ENCODE measurements at places on chromosomes 3 and 15.

DNA sequence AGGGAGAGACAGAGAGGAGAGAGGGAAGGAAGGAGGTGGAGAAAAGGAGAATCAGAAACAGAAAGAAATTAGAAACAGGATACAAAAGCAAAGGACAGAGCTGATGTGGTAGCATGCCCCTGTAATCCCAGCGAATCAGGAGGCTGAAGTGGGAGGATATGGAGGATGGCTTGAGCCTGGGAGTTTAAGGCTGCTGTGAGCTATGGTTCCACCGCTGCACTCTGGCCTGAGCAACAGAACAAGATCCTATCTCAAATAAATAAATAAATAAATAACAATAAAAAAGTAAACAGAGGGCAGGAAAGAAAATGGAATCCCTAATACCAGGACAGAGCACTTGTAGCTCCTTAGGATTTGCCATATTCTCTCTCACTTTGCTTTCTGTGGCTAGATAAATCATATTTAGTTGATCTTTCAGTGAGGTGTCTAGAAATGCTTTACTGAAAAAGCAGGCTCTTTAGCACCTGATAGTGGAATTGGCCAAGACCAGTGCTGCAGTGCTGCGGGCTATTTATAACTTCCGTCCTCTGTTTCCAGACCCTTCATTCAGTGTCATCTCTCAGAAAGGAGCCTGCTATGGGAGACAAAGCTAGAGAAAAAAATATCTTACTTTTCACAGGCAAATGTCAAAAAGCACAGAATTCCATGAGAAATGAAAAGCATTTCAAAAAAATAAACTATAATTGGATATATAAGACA, 20.0 kb upstream of the SLC28A2 start:
- no peak for DNase-seq

DNA sequence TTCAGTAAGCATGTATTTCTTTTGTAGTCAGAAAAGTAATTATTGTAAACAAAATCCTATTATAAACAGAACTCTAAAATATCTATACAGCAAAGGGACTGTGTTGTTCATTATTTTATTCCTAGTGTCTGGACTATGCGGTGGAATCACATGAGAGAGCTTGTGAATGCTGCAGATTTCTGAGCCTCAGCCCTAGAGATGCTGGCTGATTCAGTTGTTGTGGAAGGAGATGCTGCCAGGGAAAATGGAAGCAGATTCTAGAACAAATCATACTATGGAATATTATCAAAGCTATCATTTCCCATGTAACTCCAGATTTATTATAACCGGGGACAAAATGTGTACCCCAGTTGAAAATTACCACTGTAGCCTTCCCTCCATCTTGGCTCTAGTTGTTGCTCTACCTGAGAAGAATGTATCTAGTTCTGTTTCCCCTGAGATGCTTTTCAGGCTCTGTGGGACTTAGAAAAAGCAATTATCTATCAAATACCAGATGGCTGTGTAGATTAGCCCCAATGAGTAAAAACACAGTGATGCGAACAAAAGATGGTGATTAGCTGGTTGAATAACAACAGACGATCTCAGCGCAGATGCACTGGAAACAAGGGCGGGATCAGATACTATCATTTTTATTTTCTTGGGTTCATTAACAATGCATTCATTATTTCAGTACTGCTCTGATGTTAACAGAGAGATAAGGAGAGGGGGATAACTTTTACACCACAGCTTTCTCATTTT, 131.3 kb downstream of the TMEM108 start:
- no peak for DNase-seq

DNA sequence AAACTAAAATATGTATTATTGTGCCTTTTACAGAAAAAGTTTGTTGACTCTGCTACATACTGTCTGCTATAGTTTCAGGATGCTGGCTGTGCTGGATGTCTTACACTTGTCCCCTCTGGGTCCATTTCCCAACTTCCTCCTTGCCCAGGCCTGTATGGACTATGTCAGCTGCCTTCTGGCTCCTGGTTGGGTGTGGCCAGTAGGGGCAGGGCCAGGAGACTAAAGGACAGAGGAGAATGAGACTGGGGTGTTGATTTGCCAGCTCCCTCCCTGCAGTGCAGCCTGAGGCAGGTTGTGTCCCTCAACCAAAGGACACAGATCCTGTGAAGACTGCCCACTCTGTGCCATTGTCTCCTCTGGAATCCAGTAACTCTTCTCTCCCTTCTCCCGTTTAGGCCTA, 90.6 kb upstream of the UBE2E2 start:
- DNase-seq = no peak

GRCh38 chr15:43877371-43877770, 50.6 kb downstream of the WDR76 start:
- no peak for DNase-seq

DNA sequence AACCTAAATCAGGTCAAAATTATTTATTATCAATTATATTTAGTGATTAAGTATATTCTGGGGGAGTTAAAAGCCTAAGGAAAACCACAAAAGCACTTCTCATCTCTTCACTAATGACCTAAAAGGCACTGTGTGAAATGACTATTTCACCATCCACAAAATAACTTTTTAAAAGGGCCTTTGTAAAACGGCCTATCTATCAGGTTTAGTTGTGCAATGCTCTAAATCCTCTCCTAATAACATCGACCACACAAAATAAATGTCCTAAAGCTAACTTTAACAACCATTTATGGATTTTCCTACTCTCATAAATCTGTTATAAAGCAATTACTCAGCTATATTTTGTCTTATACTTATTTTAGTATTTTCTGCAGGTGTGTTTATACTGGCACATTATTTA, 1066.3 kb downstream of the ROBO1 start:
- no peak for DNase-seq

DNA sequence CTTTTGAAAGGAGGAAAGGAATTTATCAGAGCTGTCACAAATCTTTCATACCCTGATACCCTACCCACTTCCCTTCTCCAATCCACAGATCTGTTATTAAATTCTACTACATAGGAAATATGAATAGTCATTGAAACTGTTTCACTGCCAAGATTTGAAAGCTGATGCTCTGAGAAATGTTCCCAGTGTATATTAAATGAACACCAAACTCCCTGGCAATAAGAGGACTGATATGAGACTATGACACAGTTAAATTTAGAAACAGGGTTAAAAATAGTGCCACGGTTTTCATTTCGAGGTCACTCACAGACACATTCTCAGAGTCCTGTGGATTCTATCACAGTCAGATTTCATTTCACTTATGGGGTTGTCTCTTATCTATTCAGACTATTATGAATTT, 27.2 kb upstream of the GBE1 start:
- no peak for DNase-seq

DNA sequence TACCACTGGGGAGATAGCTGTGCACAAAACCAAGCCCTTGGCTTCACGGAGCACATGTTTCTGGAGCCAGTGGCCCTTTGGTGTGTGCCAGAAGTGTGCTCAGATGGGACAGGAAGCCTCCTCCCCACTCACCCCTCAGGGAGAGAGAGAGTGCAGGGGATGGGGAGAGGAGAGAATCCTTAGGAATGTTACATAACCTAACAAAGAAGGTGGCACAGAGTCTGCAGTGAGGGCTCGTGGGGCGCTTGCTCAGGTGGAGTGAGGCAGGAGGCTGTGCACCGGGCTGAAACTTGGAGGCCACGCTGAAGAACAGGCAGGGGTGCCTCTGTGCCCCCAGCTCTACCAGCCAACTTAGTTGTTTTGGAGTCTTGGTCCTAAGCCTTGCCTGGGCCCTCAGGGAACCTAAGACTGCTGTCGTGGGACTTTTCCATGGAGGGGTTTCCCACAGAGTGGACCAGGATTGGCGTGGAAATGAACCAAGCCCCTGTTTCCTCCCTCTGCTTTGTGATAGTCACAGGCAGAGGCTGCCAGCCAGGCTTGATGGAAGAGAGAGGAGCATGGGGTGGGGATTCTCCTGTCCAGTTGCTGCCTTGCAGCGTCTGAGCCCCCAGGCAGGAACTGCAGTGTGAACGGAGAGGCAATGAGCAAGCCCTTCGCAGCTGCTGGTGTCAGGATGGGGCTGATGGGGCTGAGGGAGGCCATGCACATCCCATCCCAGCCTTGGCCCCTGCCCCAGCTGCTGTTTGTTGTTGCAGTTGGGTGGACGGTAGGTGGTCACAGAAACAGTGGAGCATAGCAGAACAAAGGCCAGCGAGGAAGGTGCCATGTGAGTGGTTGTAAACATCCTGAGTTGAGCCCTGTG, 32.7 kb downstream of the PDIA5 start:
- no peak for DNase-seq

DNA sequence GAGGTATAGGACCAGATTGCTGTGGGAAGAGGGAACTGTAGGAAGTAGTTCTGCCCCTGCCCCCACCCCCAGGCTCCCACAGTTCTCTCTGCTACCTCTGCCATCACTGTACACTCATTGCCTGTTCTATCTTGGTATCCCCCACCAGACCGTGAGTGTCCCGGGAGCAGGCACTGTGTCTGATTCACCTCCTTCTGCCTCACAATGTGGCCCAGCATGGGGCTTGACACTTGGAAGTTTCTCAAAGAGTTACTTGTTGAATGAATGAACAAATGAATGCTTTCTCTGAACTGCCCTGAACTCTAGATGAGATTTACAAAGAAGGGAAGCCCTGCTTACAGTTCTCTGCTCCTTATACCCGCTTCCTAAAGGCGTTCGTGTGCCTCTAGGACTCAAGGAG, 27.1 kb upstream of the PIK3CB start:
- no peak for DNase-seq

DNA sequence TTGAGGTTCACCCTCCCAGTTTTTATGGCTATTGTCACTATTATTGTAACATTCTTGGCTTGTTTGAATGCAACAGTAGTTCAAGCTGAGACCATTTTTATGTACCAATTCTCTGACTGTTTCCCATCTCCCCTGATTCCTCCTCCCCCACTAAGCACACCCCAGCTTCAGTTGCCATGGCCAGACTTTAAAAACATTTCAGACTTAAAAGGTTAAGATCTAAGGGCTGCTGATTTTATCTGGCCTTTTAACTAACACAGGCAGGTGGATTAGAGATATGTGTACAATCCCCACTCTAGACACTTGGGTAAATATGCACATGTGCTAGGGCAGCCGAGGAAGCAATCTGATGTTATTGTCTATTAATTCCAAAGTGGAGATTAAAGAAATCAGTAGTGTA, 386.3 kb upstream of the NR2F2 start:
- DNase-seq = no peak

DNA sequence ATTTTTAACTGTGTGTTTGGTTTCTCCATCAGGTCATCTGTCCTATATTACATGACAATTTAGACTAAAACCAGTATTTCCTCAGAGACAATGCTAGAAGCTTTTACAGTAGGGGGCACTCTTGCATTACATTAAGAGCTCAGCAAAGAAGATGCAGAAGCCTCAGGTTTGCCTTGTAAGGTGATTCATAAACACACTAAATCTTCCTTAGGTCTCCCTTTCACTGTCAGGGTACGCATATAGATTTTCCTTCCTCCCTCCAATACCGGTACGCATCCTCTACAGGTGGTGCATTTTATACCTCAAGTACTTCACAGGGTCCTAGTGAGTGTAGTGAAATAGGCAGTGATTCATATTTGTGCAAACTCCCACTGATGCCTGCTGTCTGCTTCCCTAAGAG, 46.5 kb downstream of the CD86 start:
- no peak for DNase-seq

GRCh38 chr3:69044608-69045007, 7.5 kb downstream of the TMF1 start:
- no peak for DNase-seq

- no peak for DNase-seq
These were observed 45.1 kb upstream of the PLXND1 start for GRCh38 chr3:129651435-129652202.

GRCh38 chr3:61192222-61192621, 59.0 kb downstream of the FHIT start:
- no peak for DNase-seq

GRCh38 chr3:131174752-131175151, 148.1 kb downstream of the NEK11 start:
- no peak for DNase-seq

- DNase-seq = no peak
These were observed 12.0 kb upstream of the GNB4 start for GRCh38 chr3:179463319-179463718.

GRCh38 chr3:58824285-58824684, 157.7 kb upstream of the FAM3D start:
- DNase-seq = no peak

DNA sequence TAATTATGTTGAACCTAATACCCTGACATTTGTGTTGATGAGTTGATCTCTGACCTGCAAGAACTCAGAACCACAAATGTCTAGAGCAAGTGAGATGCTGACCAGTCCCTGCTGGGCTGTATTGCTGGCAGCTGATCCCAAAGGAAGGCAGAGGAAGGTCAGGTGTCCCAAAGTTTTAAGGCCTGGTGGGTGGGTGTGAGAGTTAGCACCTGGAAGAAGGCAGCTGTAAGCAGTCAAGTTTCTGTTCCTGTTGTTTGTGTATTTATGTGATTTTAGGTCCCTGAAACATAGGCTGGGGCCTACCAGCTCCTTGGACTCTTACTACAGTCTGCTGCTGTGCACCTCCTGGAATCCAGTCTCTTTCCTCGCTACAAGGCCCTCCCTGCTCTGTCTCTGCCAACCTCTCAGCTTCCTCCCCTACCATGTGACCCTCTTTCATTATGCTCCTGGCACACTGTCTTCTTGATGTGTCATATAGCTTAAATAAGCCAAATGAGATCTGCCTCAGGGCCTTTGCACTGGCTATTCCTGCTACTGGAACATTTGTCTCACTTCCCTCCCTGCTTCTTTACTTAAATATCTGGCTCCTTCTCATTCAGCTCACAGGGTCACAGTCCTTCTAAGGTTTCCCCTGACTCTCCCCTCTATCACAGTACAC, 31.0 kb upstream of the ATOSA start:
- no peak for DNase-seq

- DNase-seq = no peak
These were observed 45.4 kb upstream of the CMTM8 start for GRCh38 chr3:32193101-32193500.

DNA sequence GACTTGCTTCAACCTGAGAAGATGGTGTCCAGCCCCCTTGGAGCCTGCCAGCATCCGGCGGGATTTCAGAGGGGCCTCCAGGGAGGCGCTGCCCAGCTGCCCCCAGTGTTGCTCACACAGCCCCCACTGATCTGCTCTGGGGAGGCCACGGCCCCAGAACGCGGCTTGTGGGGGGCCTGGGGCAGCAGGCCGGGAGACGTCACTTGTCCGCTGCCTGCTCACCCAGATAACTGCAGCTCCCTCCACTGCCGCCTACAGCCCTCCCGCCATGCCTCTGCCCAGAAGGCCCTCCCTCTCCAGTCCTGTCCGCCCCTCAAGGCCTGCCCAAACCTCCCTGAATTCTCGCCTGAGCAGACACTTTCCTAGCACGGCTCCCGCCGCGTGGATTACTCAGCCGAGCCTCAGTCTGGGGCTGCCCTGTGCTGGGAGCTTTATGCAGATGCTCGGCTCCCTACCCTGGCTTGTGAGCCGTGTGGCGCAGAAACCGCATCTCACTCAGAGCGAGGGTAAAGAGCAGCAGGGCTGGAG, 17.2 kb upstream of the ADIPOQ start:
- no peak for DNase-seq

GRCh38 chr3:42706721-42707619, 4.4 kb upstream of the HHATL start:
- DNase-seq = no peak

- no peak for DNase-seq
These were observed 117.3 kb upstream of the ALDH1A3 start for GRCh38 chr15:100762289-100762688.

- no peak for DNase-seq
These were observed 138.6 kb downstream of the PLD1 start for GRCh38 chr3:171671709-171672108.

Measured in activated CD8-positive, alpha-beta memory T cell treated with anti-CD3 and anti-CD28 coated beads for 1 hour (primary cell).